ENCODE measurements at places on chromosomes 5 and 9.

GRCh38 chr9:124858330-124859046 is 3.3 kb downstream of the RPL35 start:
- DNase-seq = no peak

- DNase-seq = no peak
Measured at GRCh38 chr9:134545215-134545542, 96.4 kb upstream of the COL5A1 start.

DNA sequence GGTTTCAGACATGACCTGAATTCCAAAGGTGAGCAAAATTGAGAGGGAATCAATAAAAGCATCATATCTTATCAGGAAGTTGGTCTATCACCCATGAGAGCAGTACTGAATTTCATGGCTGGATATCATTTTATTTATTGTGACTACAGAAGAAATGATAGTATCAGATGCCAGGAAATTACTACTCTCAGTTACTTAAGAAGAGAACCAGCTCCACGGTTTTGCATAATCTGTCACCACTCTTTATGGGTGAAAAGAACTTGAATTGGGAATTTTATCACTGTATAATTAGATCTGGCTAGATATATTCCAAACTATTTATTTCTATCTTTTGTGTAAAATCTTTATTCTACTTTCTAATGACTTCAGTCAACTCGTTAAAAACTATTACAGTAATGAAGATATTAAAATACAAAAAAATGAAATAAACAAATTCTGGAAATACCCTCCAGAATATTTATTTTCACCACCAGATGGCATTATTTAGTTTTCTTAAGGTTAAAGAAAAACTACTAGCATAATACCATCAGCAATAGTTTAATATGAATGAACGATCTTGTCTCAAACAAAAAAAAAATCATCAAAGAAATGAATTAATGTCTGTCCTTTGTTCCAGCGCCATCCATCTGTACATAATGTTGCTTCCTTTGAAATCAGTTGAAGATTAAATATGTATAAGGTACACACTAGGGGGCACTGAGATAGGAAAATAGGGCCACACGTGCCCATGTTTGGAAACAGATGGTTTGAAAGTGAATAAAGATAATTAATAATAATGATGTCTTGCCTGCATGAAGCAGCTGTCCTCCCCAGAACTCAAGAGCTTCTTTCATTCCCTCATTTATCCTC is 84.7 kb upstream of the SLCO6A1 start:
- peak; percentile 44 for DNase-seq

GRCh38 chr9:21686738-21687137 is 115.7 kb upstream of the MTAP start:
- no peak for DNase-seq

- no peak for DNase-seq
Measured at GRCh38 chr5:581941-582340, 30.2 kb upstream of the CEP72 start.

DNA sequence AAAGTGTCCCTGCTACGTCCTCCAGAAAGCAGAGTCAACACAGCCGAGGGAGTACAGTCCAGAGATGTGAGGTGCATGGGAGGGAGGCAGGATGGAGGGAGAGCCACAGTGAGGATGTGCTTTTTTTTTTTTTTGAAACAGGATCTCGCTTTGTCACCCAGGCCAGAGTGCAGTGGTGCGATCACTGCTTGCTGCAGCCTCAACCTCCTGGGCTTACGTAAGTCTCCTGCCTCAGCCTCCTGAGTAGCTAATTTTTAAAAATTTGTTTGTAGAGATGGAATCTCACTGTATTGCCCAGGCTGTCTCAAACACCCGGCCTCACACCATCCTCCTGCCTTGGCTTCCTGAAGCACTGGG is 33.2 kb upstream of the ALDH1B1 start:
- DNase-seq = no peak

DNA sequence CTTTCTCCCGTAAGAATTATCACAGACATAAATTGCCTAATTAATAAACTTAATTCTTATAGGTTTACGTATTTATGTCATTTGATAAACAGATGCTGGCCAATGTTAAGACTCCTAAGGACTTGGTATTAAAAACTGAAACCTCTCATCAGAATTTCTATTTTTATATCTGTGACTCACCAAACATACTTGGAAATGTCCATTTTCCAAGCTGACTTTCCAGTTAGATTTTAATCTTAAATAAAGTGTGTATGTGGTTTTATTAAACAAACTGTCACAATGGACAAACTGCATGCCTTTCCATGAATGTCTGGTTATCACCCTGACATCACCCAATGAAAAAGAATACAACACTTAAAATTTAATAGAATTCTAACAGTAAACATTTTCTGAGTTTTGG is 12.6 kb upstream of the COL23A1 start:
- DNase-seq = no peak
